SJSA1 (cell line): ENCODE measurements at places on chromosomes 2 and 18. TPM values are rescaled to one million over a fixed set of nuclear protein-coding genes. Genes with fewer than 3 reads are reported as not detected.
A peak's percentile ranks its signal among the peaks of the same experiment; 100 is the strongest.

Gene CD8B2
- total RNA-seq, result not detected in 2 replicates

Gene FAP
- 21.1 and 35.6 TPM in 2 replicates for total RNA-seq

Gene MAPRE2
- total RNA-seq, result 30.1 and 34.4 TPM in 2 replicates

Gene CDCA7
- total RNA-seq, result 54.4 and 60.7 TPM in 2 replicates

DNA sequence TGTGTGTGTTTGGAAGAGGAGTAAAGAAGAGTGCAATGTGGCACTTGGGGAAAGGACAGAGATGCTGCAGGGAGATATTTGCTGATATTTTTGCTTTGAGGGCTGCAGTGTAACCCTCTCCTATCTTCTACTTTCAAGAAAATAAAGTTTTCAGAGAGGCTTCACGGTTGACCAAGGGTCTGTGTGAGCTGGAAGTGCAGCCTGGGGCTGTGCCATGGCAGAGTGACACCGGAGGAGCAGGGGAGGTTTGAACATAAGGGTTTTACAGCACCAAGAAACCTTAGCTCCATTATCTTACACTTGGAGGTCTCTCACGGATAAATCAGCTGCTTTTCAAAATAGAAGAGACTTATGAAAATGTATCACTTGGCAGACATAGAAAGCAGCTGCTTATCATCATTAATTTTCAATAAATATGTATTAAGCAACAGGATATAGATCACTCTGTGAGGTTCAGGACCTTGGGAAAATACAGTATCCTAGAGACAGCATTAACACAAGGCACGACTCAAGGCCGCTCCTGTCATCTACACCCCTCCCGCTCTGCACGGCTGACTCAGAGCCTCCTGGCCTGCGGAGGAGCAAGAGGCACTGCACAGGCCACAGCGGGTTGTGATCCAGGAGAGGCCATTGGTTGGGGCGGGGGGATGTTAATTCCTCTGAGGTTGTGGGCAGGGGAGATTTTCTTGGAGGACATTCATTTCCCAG is 127.8 kb downstream of the COPS8 start:
- peak; percentile 42 for DNase-seq
- no peak overlapping the region for H3K4me3 ChIP-seq
- peak overlapping the region; percentile 63 for H3K27ac ChIP-seq
- H3K4me1 ChIP-seq, result peaks cover 39% of the 10 kb centered on the region

GRCh38 chr2:205760157-205760556 is 77.9 kb downstream of the NRP2 start:
- H3K27ac ChIP-seq, result no peak overlapping the region
- no peak for DNase-seq
- H3K36me3 ChIP-seq, result no peaks in the 10 kb centered on the region
- H3K4me3 ChIP-seq, result no peak overlapping the region
- peaks cover 32% of the 10 kb centered on the region for H3K4me1 ChIP-seq

DNA sequence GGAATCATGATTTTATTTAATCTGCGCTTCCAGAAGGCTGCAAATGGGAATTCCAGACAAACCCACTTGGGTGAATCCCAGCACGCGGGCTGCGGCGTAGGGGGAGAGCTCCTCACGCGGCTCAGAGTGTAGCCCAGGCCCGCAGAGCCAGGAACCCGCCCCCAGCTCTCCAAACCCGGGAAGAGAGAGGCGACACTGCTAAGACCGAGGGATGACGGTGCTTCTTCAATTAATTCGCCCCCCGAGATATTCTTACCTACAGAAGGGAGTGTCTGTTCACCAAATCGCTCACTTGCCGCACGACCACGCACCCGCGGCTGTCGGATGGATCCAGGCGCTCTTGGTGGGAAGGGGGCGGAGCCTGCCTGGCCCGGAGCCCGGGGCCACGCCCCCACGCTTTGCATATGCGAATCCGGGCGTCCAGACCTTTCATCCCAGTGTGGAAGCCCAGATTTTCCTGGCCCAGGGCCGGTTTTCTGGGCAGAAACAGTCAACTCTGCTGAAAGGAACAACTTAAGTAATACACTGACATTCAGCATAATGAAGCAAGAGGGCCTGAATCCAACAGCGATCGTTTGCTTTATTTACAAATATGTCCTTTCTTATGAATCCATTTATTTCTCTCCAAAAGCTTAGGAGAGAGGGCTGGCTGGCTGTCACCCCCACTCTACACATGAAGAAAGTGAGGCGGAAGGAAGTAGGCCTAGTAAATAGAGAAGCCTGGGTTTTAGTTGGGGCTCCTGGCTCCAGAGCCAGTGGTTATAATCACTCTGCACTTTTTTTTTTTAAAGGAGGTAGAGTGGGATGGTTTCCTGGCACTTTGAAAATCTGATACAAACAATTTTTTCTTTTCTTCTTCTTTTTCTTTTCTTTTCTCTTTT is at the start of gene SLC19A3:
SLC19A3 (minus strand) TSS at position 342 of the 881 bp plus-strand sequence. CDS start 15,710 bp downstream, outside the sequence.
- H3K27ac ChIP-seq, result no peak within 1 kb of the TSS
- DNase-seq, result peak; percentile 37
- peak within 1 kb of the TSS; percentile 21 for H3K4me3 ChIP-seq
- peaks cover 5% of the 10 kb centered on the region; the same call in 1 of the 2 replicates for H3K27me3 ChIP-seq

GRCh38 chr18:47206945-47207637 is 30.9 kb upstream of the IER3IP1 start:
- H3K27ac ChIP-seq, result no peak overlapping the region
- peaks cover 33% of the 10 kb centered on the region for H3K27me3 ChIP-seq
- no peaks in the 10 kb centered on the region for H3K4me1 ChIP-seq
- DNase-seq, result no peak
- no peak overlapping the region for H3K4me3 ChIP-seq
- no peaks in the 10 kb centered on the region for H3K36me3 ChIP-seq

- no peak overlapping the region for H3K4me3 ChIP-seq
- H3K4me1 ChIP-seq, result peaks cover 11% of the 10 kb centered on the region
- H3K36me3 ChIP-seq, result peaks cover 24% of the 10 kb centered on the region
Observed at GRCh38 chr18:23504720-23505119, 1.4 kb downstream of the RMC1 start.

- no peaks in the 10 kb centered on the region for H3K27me3 ChIP-seq
- H3K36me3 ChIP-seq, result no peaks in the 10 kb centered on the region
- H3K27ac ChIP-seq, result no peak overlapping the region; the same call in 1 of the 2 replicates
- H3K4me1 ChIP-seq, result peaks cover 23% of the 10 kb centered on the region
- no peak for DNase-seq
Observed at GRCh38 chr2:30266705-30267104, 35.4 kb downstream of the LBH start.

DNA sequence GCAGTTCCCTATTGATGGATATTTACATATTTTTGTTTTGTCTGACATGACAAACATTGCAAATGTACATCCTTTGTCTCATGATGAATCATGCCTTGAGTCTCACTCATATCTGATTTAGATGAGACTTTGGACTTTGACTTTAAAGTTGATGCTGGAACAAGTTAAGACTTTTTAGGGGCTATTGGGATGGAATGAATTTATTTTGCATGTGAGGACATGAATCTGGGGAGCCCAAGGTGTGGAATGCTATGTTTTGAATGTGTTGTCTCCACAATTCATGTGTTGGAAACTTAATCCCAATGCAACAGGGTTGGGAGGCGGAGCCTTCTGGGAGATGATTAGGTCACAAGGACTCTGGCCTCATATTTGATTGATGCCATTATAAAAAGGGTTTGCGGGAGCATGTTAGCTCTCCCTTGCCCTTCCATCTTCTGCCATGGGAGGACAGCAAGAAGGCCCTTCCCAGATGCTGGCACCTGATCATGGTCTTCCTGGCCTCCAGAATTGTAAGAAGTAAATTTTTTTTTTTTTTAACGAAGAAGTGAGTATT is 29.1 kb upstream of the INO80D start:
- H3K36me3 ChIP-seq, result peaks cover 12% of the 10 kb centered on the region
- no peaks in the 10 kb centered on the region for H3K27me3 ChIP-seq
- no peak for DNase-seq
- H3K4me3 ChIP-seq, result no peak overlapping the region
- no peaks in the 10 kb centered on the region for H3K4me1 ChIP-seq

DNA sequence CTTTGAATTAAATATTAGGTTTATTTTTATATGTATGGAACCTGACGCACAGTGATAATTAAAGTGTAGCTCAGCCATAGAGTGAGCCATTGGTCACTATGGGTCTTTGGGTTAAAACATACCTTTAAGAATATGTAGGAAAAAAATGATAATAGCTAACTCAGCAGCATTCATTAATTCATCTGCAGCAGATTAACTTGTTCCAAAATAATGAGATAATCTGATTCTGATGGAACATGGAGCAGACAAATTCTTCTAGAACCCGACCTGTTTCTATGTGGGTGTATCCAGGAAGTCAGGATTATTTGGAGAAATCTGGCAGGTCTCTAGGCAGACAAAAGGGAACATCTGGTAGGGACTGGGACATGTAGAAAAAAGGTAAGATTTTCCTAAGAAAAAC is at the start of gene XIRP2:
XIRP2 (plus strand) TSS at position 301 of the 400 bp plus-strand sequence. CDS start 15,003 bp downstream, outside the sequence.
- no peaks in the 10 kb centered on the region for H3K27me3 ChIP-seq
- no peak for DNase-seq
- no peaks in the 10 kb centered on the region for H3K4me1 ChIP-seq
- H3K27ac ChIP-seq, result no peak within 1 kb of the TSS
- no peak within 1 kb of the TSS for H3K4me3 ChIP-seq
- H3K36me3 ChIP-seq, result no peaks in the 10 kb centered on the region

DNA sequence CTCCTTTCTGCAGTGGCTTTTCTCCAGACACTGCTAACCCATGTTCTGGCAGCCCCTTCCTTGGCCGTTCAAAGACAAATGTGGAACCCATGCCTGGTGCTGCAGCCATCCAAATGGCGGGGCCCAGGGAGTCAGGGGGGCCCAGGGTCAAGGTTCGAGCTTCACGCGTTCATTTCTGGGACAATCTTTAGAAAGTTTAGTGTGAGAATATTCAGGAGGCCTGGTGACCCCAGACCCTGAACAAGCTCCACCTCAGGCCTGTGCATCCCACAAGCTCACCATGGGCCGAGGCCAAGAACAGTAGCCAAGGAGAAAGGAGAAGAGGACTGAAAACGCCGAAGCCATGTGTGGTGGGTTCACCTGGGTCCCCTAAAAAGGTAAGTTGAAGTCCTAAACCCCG is 54.4 kb downstream of the ANKMY1 start:
- no peak overlapping the region for H3K27ac ChIP-seq
- H3K36me3 ChIP-seq, result no peaks in the 10 kb centered on the region
- DNase-seq, result no peak
- H3K27me3 ChIP-seq, result no peaks in the 10 kb centered on the region
- H3K4me3 ChIP-seq, result no peak overlapping the region

DNA sequence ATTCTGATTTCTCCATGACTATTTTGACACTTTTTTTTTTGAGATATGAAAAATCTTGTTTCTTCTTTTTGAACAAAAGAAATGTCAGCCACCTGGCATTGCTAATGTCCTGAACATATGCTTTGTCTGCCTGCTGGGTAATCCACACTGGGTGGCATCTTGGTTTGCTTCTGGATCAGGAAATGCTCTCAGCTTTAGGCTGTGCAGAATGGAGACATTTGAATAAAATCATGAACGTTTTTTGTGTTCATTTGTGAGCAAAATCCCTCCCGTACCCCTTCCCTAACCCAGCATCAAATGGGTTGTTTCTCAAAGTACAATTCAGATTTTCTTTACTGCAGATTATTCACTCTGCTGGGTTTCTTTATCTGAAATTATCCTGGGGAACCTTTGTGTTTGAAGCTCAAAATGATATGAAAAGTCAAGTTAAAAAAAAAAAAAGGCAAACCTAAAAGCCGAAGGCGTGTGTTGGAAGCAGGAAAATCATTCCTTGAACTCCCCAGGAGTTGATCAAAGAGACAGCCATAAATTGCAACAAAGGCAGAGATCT is 53.4 kb upstream of the KLF7 start:
- H3K27me3 ChIP-seq, result no peaks in the 10 kb centered on the region
- peaks cover 21% of the 10 kb centered on the region for H3K4me1 ChIP-seq

DNA sequence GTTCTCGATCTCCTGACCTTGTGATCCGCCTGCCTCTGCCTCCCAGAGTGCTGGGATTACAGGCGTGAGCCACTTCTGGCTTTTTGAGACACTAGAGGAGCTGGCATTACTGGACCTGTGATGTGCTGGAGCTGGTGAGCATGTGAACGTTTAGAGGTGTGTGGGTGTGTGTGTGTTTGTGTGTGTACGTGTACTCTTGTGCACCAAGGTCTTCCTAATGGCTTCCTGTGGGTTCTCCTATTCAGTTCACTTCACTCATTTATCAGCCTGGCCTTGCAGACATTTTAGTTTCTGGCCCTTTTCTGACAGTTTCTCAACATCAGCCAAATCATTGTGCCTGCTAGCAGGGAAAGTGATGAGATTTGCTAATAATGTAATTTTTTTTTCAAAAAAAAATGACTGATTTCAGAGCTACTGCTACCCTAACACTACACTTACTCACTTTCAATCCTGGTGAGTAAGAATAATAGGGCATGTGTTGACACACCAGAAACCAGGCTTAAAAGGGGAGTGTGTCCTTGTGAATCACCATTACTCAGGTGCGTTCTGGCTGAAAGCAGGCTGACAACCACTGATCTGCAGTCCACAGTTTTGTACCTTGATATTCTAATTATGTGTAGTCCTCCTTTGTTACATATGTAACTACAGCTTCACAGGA is 41.0 kb upstream of the ACTR3 start:
- no peak overlapping the region for H3K27ac ChIP-seq
- H3K36me3 ChIP-seq, result no peaks in the 10 kb centered on the region
- H3K4me1 ChIP-seq, result no peaks in the 10 kb centered on the region
- no peaks in the 10 kb centered on the region for H3K27me3 ChIP-seq

DNA sequence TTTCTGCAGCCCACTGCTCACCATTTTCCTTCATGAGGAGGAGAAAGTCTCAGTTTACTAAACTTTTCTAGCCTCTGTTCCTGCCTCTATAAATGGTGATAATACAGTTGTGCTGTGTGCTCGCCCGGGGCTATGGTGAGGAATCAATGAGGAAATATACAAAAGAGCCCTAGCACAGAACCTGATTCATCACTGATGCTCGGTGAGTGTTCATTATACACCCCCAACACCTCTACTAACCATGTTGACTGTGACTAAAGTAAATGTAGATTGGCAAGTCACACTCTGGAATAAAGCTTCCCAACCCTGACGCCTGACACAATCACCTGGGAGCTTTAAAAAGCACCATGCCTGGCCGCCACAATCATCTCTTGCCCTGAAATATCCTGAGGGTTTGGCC is 118.8 kb upstream of the CYP1B1 start:
- no peaks in the 10 kb centered on the region for H3K27me3 ChIP-seq
- H3K4me1 ChIP-seq, result peaks cover 19% of the 10 kb centered on the region
- DNase-seq, result no peak
- no peaks in the 10 kb centered on the region for H3K36me3 ChIP-seq

DNA sequence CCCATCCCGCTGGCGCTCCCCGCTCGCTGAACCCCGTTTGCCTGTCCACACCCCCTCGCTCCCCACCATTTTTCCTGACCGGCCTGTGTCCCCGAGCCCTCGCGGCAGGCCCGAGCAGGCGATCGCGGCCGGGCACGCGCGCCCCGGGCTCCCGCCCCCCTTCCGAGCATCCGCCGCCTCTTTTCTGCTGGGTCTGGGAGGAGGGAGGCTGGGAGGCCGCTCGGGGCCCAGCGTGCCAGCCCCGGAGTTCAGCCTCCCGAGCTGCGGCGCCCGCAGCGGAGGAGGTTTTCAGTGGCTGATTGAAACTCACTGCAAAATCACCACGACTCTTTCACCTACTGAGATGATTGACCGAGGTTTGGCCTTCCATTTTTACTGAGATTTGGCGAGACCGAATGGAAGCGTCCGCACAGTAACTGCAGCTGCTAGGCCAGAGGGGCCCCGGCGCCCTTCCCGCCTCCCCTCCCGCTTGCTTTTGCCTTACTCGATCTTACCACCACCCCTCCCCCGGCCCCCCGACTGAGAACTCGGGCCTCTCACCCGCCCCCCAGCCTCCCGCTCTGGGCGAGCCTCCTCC is 4.8 kb downstream of the SOX11 start:
- no peaks in the 10 kb centered on the region for H3K36me3 ChIP-seq
- no peak overlapping the region for H3K27ac ChIP-seq
- H3K27me3 ChIP-seq, result peaks cover 47% of the 10 kb centered on the region
- no peak for DNase-seq

GRCh38 chr2:238338710-238339394 is 18.5 kb downstream of the TRAF3IP1 start:
- H3K4me3 ChIP-seq, result no peak overlapping the region
- no peaks in the 10 kb centered on the region for H3K27me3 ChIP-seq
